ENCODE measurements at places on chromosomes 6 and 20. TPM values are rescaled to one million over a fixed set of nuclear protein-coding genes. Genes with fewer than 3 reads are reported as not detected.

- no peaks in the 10 kb centered on the region for H3K27me3 ChIP-seq
- H3K4me3 ChIP-seq: no peak overlapping the region
- H3K27ac ChIP-seq: no peak overlapping the region
- H3K36me3 ChIP-seq: no peaks in the 10 kb centered on the region
- DNase-seq: no peak
Measured at GRCh38 chr6:45781890-45782289, 233.8 kb downstream of the CLIC5 start.

GRCh38 chr6:150632785-150633485 lies 33.2 kb downstream of the PLEKHG1 start:
- no peak for DNase-seq
- H3K4me3 ChIP-seq: no peak overlapping the region
- H3K27ac ChIP-seq: peak overlapping the region; percentile 30
- no peaks in the 10 kb centered on the region for H3K27me3 ChIP-seq
- peaks cover 7% of the 10 kb centered on the region for H3K4me1 ChIP-seq

- H3K4me3 ChIP-seq: no peak overlapping the region
- H3K4me1 ChIP-seq: no peaks in the 10 kb centered on the region
- H3K27me3 ChIP-seq: no peaks in the 10 kb centered on the region
- H3K36me3 ChIP-seq: no peaks in the 10 kb centered on the region
- no peak for DNase-seq
- H3K27ac ChIP-seq: no peak overlapping the region
Measured at GRCh38 chr6:81981812-81982211, 229.3 kb upstream of the TENT5A start.

DNA sequence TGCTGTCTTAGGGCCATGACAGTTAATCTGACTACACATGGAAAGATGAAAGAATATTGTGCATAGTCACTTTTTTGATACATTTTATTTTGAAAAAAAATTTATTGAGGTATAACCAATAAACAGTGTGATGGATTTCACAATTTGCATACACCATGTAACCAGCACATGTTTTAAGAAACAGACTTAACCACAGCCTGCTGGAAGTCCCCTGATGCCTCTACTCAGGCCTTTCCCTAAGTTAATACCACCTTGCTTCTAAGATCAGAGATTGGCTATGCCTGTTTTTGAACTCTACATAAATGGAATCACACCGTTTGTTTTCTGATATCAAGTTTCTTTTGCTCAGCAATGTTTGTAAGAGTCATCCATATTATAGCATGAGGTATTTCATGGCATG lies 136.3 kb downstream of the CFAP61 start:
- no peak overlapping the region for H3K4me3 ChIP-seq
- H3K27ac ChIP-seq: no peak overlapping the region
- no peaks in the 10 kb centered on the region for H3K36me3 ChIP-seq
- H3K27me3 ChIP-seq: no peaks in the 10 kb centered on the region
- no peak for DNase-seq

DNA sequence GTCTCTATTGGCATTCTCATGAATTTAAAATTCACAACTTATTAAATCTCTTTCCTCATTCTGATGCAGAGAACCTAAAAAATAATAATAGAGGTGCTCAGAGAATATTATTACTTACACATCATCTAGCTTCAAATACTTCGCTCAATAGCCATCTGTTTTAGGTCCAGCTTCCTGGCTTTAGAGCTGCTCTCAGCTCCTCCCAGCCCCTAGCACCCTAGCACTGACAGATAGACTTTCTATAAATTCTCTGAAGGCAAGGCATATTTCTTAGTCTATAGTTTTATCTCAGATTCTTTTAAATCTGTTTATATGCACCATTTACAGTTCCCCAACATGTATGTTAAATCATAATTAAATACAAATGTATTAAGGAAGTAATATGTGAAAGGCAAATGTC lies 281.3 kb downstream of the PTPRK start:
- H3K27ac ChIP-seq: no peak overlapping the region
- DNase-seq: no peak
- H3K36me3 ChIP-seq: no peaks in the 10 kb centered on the region
- no peak overlapping the region for H3K4me3 ChIP-seq

GRCh38 chr20:17444091-17444490 lies 87.1 kb downstream of the BFSP1 start:
- no peaks in the 10 kb centered on the region for H3K4me1 ChIP-seq
- no peak overlapping the region for H3K4me3 ChIP-seq

The CBLN4 gene
- total RNA-seq: 0.10 TPM

Measured in colonic mucosa (tissue), 4 donors.